ENCODE measurements at places on chromosomes 4 and X.

- no peak for DNase-seq
Observed at GRCh38 chr4:100778431-100778830, 260.6 kb upstream of the EMCN start.

DNA sequence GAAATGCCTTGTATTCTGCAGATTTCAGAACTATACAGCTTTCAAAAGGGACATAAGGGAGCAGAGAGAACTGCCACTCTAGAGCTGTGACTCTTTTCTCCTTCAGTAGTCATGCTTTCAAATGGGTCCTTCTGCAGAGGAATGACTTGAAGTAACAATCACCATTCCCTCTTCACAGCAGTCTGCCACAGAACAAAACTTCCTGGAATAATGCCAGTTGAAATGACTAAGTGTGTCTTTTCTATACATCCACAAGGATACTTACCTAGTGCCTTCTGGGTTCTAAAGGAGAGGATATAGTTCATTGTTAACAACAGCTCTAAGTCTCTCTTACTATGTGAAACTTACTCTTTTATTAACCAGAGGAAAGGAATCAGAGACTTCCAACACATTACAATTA lies 515.4 kb upstream of the ATOH1 start:
- DNase-seq: no peak

DNA sequence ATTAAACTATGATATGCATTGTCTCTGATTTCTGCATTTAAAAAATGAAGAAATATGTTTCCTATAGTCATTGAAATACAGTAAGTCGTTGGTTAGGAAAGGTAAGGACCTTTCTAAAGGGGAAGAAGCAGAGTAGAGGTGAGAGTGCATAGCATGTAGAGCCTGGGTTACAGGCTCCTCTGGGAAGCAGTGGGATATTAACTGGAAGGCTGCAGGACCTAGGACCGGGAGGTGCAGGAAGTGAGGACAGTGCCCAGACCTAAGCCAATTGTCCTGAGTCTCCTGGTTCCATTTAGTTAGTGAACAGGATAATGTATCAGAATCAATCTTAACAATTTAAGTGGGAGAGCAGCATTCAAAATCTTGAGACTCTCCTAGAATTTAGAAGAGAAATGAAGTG lies 237.1 kb upstream of the NUDT6 start:
- no peak for DNase-seq

DNA sequence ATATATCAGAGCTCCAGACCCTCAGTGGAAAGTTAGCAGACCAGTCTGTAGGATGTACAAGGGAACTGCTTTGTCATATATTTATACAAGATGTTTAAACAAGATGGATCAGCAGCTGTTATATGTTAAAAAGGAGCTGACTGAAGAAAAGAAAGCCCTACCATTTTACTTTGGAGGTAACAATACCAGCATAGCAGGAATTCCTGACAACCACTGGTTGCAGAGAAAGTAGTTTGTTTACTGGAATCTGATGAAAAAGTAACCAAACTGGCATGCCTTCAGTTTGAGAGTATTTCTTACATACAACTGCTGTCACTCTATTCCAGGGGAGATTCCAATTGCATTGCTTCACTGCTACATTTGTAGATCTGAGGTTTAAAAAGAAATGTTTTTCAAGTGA lies 49.5 kb upstream of the GABRQ start:
- DNase-seq: no peak

GRCh38 chrX:10648614-10649013 lies 28.2 kb upstream of the MID1 start:
- peak; percentile 41 for DNase-seq

DNA sequence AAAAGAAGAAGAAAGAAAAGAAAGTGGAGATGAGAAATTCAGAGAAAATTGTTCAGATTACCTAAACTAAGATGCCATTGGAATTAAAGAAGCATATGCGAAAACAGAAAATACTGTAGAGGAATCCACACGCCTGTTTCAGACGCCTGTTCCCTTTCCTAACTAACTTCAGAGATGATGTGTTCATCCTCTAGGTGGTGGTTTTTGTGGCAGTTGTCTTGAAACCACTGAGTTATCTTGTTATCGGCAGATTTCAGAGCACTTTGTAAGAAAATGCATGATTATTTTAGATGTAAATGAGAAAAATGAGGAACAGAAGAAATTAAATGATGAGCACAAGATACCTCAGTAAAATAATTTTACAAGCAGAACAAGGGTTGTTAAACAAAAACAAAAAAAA lies 48.3 kb downstream of the FUNDC1 start:
- DNase-seq: no peak

DNA sequence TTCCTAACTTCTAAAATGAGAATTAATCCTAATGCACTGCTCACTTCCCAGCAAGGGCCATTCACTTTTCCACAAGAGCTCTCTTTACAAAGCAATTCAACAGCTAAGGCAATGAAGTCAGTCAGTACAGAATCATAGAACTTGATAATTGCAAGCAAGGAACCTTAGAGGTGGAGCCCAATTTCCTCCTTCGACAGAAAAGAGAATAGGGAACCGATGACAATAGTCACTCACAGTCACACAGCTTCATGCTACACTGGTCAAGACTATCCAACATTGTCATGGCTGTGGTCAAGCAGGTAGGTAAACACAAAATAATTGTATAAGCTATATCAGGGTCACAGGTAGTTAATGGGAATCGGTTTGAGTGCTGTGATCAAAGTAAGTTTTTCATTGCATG lies 90.0 kb downstream of the ELOVL6 start:
- no peak for DNase-seq

- DNase-seq: no peak
Observed at GRCh38 chr4:130545171-130545570, 1449.2 kb downstream of the C4orf33 start.

- no peak for DNase-seq
Observed at GRCh38 chr4:139410312-139410711, 43.6 kb upstream of the RAB33B start.

GRCh38 chr4:61204353-61205060 lies 4.4 kb downstream of the ADGRL3 start:
- no peak for DNase-seq

GRCh38 chrX:8042304-8042703 lies 115.1 kb upstream of the PNPLA4 start:
- DNase-seq: no peak

DNA sequence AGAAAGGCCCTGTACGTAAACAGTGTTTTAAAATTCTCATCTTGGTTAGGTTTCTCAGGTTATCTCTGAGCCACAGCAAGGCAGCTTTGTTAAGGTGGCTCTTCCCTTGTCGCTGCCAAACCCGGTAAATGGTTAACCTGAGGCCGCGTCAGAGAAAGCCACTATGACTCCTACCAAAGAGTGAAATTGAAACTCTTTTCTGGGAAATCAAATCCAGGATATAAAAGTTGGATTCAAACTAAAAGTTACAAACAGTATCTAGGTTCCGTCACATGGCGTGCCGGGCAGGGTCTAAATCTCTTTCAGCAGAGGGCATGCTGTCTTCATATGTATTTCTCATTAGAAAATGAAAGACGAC lies 433 bp downstream of the MMAA start:
- no peak for DNase-seq

DNA sequence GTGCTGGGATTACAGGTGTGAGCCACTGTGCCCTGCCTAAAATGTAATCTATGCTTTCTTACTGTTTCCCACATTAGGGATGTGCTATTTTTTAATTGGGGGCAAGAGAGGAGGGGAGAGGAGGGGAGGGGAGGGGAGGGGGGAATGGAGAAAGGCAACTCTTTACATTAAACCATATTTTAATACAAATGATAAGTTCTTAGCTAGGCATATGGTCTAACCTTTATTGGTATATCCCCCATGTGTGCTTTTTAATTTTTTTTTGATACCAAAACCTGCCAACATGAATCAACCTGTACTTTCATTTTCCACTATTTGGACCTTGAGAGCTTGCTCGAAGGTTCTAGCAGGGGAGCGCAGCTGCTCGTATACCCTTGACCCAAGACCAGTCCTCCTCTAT lies 6.4 kb downstream of the CLOCK start:
- DNase-seq: no peak

DNA sequence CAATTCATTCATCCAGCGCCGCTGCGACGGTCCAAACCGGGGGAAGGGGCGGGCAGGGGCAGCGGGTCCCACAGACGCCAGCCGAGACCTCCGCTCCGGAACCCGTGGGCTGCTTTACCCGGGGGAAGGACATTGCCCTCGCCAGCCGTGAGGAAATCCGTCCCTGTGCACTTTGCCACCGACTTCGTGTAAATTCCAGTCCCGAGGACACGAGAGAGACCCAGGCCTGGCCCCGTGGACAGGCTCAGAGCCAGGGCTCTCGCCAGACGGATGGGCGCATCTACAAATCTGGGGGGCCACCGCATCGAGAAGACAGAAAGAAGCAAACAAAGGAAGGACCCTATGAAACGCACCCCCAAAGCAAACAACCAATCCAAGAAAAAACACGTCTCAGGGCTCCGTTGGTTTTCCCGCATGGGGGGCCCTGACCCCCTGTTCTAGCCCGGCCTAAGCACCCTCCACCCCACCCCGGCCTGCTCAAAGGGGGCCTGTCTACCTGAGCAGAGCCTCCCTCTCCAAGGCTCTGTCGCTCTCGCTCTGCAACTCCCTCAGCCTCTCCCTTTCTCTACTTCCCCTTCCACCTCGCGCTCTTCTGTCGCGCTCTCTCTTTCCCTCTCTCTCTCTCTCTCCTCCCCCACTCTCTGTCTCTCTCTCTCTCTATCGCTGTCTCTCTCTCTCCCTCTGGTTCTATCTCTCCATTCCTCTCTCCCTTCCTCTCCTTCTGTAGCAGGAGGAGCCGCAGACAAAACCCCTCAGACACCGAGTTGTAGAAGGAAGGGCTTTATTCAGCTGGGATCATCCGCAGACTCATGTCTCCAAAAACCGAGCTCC lies 11.3 kb downstream of the FRG2 start:
- no peak for DNase-seq
